Common myeloid progenitor, CD34-positive (primary cell): ENCODE measurements at places on chromosomes 5 and 9.

DNA sequence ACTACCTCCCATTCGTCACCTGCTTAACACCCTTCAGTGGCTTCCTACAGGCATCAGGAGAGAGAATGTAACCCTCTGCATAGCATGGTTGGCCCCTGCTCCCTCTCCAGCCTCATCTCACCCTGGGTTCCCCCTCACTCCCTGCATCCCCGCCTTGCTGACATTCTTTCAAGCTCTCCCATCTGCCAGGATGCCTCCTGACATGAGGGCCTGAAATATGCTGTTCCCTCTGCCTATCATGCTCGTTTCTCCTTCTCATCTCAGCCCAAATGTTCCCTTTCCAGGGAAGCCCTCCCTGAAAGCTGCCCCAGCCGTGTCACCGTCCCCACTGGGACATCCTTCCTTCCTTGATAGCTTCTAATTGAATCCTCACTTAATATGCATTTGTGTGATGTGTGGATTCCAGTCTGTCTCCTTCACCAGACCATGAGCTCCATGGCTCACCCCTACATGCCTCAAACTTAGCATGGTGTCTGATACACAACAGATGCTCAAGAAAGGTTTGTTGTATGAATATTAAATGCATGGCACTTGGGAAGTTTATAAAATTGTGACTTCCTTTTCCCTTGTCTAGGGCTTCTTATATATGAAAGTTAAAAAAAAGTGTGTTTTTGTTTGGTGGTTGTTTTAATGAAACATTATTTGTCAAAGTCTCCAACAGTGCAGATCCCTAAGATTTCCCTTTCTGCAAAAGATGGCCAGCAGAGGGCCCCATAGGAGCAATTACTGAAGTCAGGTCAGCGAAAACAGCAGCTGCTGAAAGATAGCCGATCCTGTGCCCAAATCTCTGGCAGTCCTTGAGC is 7.3 kb upstream of the C5orf58 start:
- peak; percentile 60 for DNase-seq

DNA sequence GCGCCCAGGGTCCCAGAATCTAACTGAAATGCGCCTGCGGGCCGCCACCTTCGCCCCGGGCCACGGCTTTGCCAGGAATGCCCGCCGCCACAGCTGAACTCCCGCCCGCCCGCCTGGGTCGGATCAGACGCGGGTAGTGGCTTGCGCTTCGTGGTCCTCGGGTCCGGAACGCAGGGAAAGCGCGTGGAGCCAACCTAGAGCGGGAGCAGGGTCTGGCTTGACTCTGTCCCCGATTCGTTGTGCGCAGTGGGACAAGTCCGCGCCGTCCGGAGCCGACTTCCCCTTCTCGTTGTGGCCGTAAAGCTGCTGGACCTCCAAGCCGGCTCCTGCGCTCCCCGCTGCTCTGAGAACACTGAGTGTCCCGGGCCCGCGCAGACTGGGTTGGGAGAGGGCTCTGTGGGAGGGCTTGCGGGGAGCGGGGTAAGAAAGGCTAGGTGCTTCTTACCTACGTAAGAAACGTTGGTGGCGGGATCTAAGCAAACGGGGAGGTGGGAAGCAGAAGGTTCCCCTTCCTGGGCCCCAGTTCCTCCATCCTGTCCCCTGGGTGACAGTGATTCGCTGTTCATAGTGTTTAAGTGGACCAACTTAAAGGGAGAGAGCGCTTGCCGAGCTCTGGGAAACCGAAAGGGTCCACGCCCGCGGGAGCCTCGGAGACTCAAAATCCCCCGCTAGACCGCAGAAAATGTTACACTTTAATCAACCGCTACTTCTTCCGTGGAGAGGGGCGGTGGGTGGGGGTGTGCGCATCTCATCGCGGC is 4.4 kb upstream of the FOXE1 start:
- DNase-seq = peak; percentile 57

DNA sequence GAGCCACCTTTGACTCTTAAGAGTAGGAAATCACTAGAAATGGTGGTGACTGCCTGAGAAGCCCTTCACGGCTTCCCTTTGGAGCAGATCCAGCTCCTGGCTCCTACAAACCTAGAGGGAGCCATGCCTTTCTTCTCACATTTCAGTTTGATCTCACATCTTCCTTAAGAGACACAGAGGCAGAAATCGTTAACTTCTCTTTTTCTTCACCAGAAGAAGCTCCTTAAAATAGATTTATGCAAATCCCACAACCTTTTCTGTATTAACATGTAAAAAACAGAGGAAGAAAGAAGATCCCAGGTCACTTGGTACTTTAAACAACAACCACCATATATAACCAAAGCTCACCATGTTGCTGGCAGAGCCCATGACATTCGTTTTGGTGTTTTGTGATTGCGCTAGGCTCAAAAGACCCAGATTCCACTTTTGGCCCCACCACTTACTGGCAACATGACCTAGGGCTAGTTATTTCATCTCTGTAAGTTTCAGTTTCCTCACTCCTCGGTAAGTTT is 29.6 kb downstream of the PAX5 start:
- DNase-seq = no peak

DNA sequence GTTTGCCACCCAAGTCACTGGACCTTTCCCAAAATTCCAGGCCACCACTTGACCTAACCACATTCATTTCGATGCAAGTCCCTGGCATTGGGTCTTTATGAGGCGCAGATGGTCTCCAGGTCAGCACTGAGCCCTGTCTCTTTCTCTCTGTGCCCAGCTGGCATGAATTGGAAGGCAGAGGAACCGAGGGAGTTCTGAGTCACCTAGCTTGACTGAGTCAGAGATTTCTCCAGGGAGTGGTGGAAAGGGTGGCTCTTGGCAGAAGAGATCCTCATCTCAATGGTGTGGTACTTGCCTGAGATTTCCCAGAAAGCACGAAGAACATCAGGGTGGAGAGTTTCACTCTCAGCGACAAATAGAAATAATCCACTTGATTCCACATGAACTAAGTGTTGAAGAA is 43.8 kb downstream of the WDR36 start:
- DNase-seq = no peak

GRCh38 chr9:77743386-77743785 is 95.3 kb upstream of the GNA14 start:
- DNase-seq = no peak

- DNase-seq = no peak
Measured at GRCh38 chr5:57844410-57844809, 361.8 kb upstream of the ACTBL2 start.

- DNase-seq = peak; percentile 30
Measured at GRCh38 chr5:56011835-56012234, 17.1 kb upstream of the IL6ST start.

DNA sequence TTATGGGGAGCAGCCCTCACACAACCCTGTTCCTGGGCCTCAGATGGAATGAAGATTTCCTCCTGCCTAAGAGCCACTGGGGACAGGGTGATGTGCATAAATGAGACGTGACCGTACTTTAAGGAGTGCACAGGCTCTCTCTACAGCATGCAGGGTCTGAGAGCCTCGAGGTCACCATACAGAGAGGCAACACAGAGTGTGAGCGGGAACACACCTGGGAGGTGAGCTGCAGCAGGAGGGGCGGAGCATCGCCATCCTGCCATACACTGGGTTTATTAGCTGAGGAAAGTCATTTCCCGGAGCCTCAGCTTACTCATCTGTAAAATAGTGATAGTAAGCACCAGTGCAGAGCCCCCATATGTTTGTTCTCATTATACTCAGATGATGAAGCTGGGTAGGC is 182.5 kb upstream of the RAD23B start:
- no peak for DNase-seq

- no peak for DNase-seq
Measured at GRCh38 chr9:115983366-115983765, 170.2 kb upstream of the PAPPA start.

DNA sequence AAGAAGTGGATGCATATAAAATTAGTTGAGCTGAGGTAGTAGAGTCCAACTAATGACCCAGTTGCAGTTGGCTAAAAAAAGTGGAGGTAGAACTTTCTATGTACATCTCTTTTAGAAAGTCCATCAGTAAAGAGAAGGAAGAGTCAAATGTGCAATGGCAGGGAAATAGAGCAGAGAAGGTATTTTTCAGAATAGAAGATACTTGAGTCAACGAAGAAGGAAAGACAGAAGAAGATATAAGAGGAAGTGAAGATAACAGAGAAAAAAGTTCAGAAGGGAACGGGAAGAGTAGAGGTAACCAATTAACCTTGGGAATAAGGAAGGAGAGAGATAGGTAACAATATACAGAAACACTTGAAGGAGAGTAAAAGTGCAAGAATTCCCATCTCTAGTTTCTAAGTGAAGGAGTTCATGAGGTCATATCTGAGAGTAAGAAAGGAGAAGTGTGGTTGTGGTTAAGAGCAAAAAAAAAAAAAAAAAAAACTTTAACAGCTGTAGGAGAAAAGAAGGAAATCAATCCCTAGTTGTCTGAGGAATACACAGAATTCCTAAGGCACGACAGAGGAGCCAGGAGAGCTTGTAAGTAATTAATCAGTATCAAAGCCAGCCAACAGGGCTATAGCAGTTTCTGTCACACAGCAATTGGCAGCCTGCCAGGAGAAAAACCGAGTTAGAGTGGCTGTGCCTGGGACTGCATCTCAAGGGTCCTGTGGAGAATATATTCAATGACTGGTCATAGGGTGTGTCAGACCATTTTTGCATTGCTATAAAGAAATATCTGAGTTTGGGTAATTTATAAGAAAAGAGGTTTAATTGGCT is 61.0 kb downstream of the ARL15 start:
- DNase-seq = peak; percentile 78

DNA sequence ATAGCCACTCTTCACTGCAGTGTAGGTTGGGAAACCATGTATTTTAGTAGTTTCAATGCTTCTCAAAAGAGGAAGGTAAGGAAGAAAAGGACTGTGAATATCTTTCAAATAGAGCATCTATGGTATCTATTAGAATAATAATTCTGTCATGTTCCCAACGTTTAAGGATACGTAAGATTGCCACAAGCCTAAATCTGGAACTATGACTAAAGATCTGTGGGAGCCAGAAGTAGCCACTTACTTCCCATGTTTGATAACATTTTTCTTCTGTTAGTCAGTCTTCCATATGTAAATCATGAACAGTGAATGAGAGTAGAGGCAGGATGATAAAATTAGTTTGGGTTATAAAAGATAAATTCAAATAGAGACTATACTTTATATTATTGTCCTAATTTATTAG is 16.3 kb upstream of the MROH2B start:
- DNase-seq = no peak

DNA sequence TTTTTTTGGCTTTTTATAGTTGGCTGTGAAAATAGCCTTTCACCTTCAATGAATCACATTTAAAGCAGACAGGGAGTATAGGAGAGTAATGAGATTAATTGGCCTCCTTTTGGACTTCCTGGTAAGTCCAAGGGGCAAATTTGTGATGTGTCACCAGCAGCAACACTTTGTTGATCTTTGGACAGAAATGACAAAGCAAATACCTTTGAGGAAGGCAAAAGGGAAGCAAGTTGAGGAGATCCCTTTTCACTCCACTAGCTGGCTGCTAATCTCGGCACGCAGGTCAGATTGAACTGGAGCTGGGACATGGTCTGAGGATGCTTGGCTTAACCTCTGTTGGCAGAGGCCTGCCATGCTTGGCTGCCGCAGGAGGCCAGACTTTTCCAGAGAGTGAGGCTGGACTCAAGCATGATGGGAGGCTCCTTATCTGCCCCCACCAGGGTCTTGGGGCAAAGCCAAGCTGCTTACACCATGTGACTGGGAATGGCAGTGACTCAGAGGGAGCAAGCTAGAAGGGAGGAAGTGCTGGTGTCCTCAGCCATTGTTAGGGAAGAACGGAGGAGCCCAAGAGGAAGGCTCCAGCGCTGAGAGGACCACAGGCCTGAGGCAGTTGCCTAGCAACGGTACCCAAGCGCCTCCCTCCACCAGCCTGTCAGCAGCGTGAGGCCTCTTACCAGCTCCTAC is 174.5 kb upstream of the MAP1B start:
- peak; percentile 1 for DNase-seq

DNA sequence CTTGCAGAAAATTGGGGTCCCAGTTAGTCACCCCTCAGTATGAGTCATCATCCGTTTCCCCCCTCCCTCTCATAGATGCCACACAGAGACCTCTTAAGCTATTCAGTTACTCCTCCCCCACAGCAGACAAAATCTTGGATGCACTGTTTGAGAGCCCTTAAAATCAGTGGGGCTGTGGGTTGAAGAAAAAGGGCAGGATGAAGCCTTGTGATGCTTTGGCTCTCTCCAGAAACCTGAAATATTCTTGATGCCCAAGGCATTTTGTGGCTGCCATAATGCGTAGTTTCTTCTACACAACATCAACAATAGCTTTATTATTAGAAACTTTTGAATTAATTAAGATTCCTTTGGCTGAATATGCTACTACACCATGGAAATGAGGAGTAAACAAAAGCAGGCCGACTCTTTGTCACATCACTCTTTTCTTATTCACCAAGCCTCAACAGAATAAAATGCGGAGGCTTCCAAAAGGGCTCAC is 133.8 kb downstream of the MRPS30 start:
- DNase-seq = no peak

GRCh38 chr9:10729213-10729612 is 116.4 kb upstream of the PTPRD start:
- DNase-seq = no peak

DNA sequence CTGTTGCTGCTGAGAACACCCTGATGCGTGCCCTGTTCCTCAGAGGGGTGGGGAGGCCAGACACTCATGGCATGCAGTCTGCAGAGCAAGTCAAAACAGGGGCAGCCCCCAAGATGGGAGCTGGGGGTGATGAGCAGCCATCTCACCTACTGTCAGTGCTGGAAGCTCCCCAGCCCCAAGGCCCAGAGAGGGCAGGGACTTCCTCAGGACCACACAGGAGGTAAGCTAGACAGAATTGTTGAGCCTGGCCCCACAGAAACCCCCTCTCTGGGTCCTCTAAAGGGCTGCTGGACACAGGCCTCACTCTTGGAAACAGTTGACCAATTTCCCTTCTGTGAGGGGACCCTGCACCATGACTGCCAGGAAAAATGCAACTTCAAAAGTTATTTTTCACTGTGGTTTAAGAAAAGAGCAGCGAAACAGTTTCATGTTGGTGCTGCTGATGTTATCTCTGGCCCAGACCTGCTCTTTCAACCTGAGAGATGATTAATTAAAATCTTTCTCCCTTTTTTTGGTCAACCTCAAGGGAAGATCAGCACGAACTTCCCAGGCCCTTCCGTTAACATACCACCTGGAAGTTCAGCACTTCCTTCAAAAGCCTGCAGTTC is 9.6 kb downstream of the CSF2 start:
- no peak for DNase-seq

GRCh38 chr5:122835681-122836080 is 9.7 kb upstream of the SNX24 start:
- peak; percentile 7 for DNase-seq

DNA sequence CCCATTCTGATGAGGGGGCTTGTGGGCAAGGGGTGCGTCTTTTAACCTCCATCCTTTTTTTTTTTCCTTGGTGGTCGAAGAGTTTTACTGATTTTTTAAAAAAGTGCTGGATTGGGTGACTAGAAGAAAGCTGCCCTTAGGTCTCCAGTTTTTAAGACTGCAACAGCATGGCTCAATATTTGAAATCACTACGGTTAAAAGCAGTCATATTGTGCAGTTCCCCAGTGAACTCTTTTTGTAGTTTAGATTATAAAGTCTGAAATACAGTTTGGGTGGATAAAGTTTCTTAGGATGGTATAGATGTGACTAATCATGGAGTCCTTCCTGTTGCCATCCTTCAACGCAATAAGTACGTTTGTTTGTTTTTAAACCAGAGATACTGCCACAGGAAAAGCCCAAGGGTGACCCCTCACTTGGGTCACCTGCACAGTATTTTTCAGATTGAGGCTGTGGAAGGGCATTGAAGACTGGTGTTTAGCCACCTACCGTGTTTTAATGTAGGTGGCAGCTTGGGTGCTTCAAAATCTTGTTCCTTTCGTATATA is 520 bp upstream of the DHFR start:
- DNase-seq = no peak

- DNase-seq = peak; percentile 38
Measured at GRCh38 chr5:72386639-72387038, 66.5 kb downstream of the PTCD2 start.
